ENCODE measurements at places on chromosomes 3 and 15.

- no peak for DNase-seq
Measured at GRCh38 chr3:54434756-54435155, 312.4 kb downstream of the CACNA2D3 start.

DNA sequence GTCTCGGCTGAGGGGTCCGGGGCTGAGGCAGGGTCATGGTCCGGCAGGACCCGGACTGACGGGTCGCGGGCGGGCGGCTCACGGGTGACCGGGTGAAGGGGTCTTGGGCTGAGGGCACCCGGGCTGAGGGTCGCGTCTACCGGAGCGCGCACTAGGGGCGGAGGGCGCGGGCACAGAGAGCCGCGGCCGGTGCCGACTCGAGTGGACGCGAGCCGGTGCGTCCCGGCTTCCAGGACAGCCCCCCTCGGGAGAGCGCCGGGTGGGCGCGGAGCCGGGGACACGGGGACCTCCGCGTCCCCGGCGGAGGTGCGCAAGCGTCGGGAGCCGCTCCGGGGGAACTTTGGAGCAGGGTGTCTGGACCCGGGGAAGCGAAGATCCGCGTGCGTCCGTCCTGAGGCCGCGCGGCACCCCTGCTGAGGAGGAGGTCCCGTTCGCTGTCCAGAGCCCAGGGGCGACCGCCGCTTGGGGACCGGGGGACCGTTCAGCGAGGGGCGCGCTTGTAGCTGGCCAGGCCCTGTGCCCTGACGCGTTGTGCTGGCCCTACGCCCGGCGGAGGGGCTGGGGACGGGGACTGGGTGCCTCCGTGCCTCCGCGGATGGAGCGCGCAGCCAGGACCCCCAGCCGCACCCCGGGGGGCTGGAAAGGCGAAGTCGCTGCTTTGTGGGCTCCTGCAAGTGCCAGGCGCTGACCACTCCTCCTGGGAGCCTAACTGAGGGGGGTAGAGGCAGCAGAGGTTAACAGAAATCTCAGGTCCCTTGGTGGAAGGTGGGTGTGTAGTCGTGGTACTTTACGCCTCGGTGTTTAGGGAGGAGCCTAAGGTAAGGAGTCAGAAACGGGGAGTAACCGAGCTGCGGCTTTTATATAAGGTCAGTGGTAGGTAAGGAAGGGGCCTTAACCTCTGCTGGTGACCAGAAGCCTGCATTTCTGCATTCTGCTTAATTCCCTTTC, at the start of gene PPARG:
PPARG (plus strand) TSS at position 889 of the 948 bp plus-strand sequence. CDS start 90,642 bp downstream, outside the sequence.
- DNase-seq, result no peak

DNA sequence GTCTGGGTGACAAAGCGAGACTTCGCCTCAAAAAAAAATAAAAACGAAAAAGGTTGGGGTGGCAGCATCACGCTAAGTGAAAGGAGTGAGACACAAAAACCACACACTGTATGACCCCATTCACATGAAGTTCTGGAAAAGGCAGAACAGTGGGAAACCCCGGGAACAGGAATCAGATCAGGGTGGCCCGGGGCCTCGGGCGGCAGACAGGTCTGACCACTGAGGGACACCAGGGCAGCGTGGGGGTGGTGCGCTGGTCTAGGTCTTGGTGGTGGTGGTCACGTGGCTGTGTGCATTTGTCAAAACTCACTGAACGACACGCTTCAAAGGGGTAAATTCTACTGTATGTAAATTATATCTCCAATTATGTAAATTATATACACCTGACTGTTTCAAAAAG, 79.7 kb upstream of the PRR20G start:
- no peak for DNase-seq

GRCh38 chr3:72154391-72155335, 369.7 kb upstream of the PROK2 start:
- no peak for DNase-seq

GRCh38 chr3:59469948-59470723, 420.3 kb upstream of the CFAP20DC start:
- DNase-seq, result no peak

GRCh38 chr15:85361323-85361722, 19.1 kb upstream of the AKAP13 start:
- DNase-seq, result no peak

- no peak for DNase-seq
Measured at GRCh38 chr3:133383175-133383574, 16.7 kb upstream of the BFSP2 start.

- no peak for DNase-seq
Measured at GRCh38 chr3:8558645-8559044, 57.0 kb downstream of the LMCD1 start.

DNA sequence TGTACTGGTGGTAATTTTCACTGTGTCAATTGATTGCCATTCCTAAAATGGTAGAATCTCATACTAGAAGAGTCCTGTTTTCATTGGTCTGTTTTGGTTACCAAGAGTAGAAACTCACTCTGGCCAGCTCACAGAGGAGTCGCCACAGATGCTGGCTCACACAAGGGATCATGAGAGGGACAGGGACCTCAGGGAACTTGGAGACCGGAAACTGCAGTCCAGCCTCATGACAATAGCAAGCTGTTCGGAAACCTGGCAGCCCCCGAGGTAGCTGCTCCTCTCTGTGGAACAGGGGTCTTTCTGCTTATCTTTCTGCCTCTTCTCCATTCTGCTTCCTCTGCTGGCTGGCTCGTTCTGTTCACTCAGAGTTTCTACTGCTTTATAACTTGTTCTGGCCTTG, 192.9 kb downstream of the PLCL2 start:
- DNase-seq, result no peak

- no peak for DNase-seq
Measured at GRCh38 chr3:74599564-74599963, 14.9 kb downstream of the CNTN3 start.

GRCh38 chr15:66100761-66101160, 152.8 kb downstream of the MEGF11 start:
- DNase-seq, result no peak

DNA sequence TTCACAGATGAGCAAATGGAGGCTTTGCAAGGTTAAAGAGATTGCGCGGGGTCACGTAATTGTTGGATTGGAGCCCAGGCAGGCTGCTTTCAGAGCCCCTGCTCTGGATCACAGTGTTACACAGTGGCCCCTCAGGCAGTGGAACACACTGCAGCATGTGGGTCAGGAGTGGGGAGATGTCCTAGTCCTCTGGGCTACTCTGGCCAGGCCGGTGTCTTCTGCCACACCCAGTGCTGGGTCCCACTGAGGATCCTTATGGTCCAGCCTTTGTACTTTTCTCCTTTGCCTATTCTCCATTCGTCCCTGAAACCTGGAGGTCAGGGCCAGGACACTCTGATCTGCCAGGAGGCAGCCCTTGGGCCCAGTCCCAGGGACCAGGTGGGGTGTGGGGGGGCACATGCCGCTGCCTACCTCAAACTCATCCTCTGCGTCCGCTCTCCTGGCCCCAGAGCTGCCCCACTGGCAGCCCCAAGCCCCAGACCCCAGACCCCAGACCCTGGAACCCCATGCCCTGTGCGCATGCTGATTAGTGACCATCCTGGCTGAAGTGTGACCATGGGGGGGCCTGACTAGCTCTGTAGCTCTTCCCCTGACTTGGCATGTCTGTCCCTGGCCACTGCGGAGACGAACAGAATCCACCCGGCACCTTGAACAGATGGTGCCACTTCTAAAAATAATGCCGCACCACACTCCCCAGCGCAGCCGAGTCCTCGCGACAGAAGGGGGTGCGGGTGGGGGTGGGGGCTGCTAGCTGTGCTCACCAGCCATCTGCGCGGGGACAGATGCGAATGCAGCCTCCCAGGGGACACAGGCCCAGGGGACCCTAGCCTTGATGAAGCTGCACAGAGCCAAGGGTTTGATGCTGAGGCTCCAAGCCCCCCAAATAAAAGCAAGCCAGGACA, 41.6 kb downstream of the ATP2B2 start:
- DNase-seq, result no peak

- no peak for DNase-seq
Measured at GRCh38 chr3:15934389-15935195, 136.8 kb upstream of the ANKRD28 start.

GRCh38 chr3:52323526-52324295, 7.6 kb downstream of the DNAH1 start:
- DNase-seq, result no peak
